ENCODE measurements at places on chromosomes 7 and 10. TPM values are rescaled to one million over a fixed set of nuclear protein-coding genes. Genes with fewer than 3 reads are reported as not detected.

Gene GPR22
- not detected for total RNA-seq

Gene GPR85
- total RNA-seq, result not detected

Gene FAM13C
- not detected for total RNA-seq

Gene SLC13A1
- not detected for total RNA-seq

Gene CLCN1
- total RNA-seq, result not detected

Gene STMP1
- 26.0 TPM for total RNA-seq

Gene LLCFC1
- total RNA-seq, result not detected

Gene TRIM56
- 54.2 TPM for total RNA-seq

Gene STAMBPL1
- 39.7 TPM for total RNA-seq

Gene NPS
- not detected for total RNA-seq

Gene STEAP1B
- total RNA-seq, result 0.19 TPM

Gene TEX36
- not detected for total RNA-seq

Gene ANLN
- total RNA-seq, result 100 TPM

Gene HTR5A
- total RNA-seq, result not detected

Gene CPN1
- total RNA-seq, result not detected

Gene IFIT1
- total RNA-seq, result 45.0 TPM

Gene BHLHA15
- total RNA-seq, result not detected

Gene ASB4
- not detected for total RNA-seq

Gene ATAD1
- total RNA-seq, result 45.9 TPM

Gene KIAA1549
- total RNA-seq, result 0.12 TPM

Gene TMEM225B
- 1.2 TPM for total RNA-seq

Gene NAT16
- not detected for total RNA-seq

Gene PCBD1
- total RNA-seq, result 21.4 TPM

Gene PON3
- not detected for total RNA-seq

Gene ZNF138
- 14.1 TPM for total RNA-seq

Gene ZNRF2
- total RNA-seq, result 18.5 TPM

Gene COL13A1
- not detected for total RNA-seq

Gene ANK3
- 47.1 TPM for total RNA-seq

Gene NUTM2E
- 0.67 TPM for total RNA-seq

Gene PIP
- total RNA-seq, result not detected

Gene NPFFR1
- total RNA-seq, result not detected

Gene LRRC18
- total RNA-seq, result not detected

Gene ALOX5
- 6.7 TPM for total RNA-seq

Gene CALML5
- not detected for total RNA-seq

Gene GAD2
- total RNA-seq, result not detected

Gene MLXIPL
- not detected for total RNA-seq

Gene CNPY1
- total RNA-seq, result not detected

Gene FOXI2
- not detected for total RNA-seq

Gene DIP2C
- total RNA-seq, result 2.0 TPM

Gene BUD23
- total RNA-seq, result 51.4 TPM

Gene IFRD1
- total RNA-seq, result 28.6 TPM

Gene CFAP58
- total RNA-seq, result 0.27 TPM

Gene IRF5
- total RNA-seq, result 6.7 TPM

Gene SPAM1
- not detected for total RNA-seq

Gene LRRD1
- not detected for total RNA-seq

Gene TYW1B
- total RNA-seq, result 4.5 TPM

Gene GTPBP10
- 30.1 TPM for total RNA-seq

Gene CFTR
- total RNA-seq, result not detected

Gene ECD
- total RNA-seq, result 30.5 TPM

Gene LRRC17
- 0.58 TPM for total RNA-seq

Gene PLA2G12B
- not detected for total RNA-seq

Gene RAMP3
- not detected for total RNA-seq

Gene MAGI2
- 0.10 TPM for total RNA-seq

Gene NFE2L3
- 15.3 TPM for total RNA-seq

Gene GARIN1A
- total RNA-seq, result 0.48 TPM

Gene TMEM229A
- total RNA-seq, result not detected

Gene CALML3
- total RNA-seq, result not detected

Gene NEBL
- not detected for total RNA-seq

Gene EBF3
- total RNA-seq, result not detected
